Fibroblast of pulmonary artery (primary cell): ENCODE measurements at places on chromosomes 11 and 22.

DNA sequence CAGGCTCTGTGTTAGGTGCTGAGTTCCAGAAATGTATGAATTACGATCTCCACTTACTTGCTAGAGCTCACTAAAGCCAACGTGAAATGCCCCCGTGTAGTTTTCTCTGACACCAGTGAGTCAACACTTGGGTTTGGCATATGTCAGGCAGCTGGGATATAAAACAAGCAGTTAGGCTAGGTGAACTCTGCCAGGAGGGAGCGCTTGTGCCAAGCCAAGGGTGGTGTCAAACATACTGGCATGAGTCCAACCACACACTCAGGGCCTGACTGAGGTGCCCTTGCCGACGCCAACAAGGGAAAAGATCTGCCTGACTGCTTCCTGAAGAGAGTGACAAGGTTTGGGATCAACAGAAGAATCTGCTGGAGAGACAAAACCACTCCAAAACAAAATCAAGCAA is 167.8 kb upstream of the NARS2 start:
- DNase-seq, result no peak

DNA sequence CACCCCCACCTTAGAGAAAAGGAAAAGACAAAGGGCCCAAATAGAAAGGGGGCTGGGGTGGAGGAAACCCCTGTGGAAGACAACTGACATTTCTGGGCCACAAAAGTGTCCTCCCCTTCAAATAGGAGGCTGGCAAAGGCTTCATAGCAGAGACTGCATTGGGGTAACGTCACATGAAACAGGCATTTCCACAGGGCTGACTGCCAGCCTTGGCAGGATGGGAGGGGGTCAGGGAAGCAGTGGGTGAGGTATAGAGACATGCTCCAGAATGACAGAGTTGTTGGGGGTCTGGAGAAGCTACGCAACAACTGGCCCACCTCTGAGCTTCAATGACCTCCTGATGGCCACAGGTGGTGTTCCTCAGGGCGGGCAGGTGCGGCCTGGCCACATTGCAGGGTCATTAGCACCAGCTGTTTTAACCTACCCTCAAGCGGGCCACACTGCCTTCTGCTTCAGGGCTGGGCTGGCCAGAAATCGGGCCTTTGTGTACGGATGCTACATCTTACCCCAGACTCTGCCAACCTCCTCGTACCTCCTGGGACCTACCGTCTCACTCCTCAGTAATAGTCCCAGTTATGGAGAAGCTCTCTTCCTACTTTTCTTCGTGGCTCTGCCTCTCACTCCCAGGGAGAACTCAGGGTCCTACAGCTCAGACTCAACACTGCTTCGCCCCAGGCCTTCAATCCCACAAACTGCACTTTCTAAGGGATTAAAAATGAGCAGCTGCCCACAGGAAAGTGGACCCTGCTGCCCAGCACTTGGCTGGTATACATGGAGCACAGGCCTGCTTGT is 160.0 kb upstream of the NCAM1 start:
- no peak for DNase-seq

DNA sequence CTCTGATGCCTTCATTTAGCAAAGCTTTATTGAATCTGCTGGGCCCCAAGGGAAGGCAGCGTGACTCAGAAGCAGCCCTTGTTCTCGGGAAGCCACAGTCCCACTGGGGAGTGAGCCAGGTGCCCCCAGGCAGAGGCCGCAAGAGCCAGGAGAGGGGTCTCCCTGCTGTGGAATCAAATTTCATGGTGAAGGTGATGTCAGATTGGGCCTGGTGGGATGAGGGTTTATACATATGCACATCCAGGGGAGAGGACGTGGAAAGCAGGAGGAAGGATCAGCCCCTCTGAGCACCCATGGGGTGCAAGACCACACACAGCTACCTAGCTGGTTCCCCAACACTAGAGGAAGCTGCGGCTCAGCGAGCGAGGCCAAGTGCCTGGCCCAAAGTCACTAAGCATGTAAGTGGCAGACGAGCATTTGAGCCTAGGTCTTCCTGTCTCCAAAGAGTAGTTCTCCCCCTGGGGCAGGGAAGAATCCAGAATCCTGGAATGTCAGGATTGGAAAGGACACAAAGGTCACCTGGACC is 2.0 kb downstream of the SYNGR1 start:
- DNase-seq, result no peak

- peak; percentile 75 for DNase-seq
Measured at GRCh38 chr11:108199446-108200321, 22.8 kb downstream of the NPAT start.

GRCh38 chr11:123391646-123392348 is 38.3 kb upstream of the GRAMD1B start:
- DNase-seq, result no peak

- DNase-seq, result peak; percentile 95
Measured at GRCh38 chr11:11978792-11979487, 29.5 kb downstream of the DKK3 start.

GRCh38 chr11:70675697-70676374 is 277.5 kb downstream of the CTTN start:
- DNase-seq, result no peak

GRCh38 chr11:7439746-7440320 is 45.5 kb upstream of the OLFML1 start:
- no peak for DNase-seq

DNA sequence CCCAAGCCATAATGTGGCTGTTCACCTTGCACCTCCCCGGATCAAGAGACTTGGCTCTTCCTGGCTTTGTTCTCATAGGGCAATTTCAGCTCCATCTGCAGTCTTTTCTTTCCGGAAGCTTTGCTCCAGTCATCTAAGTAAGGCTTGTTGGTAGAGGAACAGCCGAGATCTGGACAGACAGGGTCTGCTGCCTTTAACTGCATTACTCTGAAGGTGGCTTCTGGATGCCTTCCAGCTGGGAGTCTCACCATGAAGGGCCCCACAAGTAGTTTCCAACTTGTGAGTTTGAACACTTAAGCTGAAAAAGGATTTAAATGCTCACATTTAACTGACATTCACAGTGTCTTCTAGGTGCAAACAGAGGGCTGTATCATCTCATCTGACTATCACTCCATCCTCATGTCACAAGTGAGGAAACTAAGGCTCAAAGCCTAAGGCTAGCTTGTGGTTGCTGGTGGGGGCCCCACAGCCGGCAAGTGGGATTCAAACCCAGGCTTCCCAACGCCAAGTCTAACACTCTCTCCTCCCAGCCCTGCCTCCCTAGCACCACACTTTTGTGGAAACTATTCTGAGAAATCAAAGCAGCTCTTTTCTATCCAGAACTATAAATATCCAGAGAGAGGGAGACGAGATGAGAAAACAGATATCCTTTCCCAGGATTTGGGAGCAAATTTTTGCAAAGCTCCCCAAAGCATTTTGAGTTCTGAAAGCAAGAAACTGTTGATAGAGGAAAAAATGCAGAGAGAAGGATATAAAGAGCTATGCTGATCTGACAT is 58.4 kb downstream of the GALNT18 start:
- DNase-seq, result no peak

DNA sequence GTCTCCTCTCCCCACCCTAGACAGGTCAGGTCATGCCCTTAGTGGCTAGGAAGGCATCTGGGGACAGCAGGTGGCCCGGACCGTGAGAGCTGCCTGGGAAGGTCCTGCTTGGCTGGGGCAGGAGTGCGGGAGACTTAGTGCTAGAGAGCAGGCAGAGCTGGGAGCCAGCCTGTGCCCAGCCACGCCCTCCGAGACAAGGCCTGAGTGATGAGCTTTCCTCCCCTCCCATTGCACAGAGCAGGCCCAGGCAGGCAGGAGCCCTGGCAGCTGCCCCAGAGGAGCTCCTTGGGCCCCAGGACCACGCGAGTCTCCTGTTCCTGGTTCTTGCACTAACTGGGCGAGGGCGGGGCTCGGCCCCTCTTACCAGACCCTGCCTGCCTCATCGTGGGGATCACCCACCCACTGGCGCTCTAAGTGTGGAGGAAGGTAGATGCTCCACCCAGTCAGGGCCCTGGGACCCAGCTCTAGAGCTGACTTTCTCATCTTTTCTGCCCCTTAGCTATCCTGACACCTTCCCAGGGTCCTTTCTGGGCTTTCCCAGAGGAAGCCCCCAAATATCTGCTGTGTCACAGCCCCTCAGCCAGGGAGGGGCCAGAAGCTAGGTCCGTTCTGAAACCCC is 44.9 kb downstream of the MACROD1 start:
- no peak for DNase-seq

DNA sequence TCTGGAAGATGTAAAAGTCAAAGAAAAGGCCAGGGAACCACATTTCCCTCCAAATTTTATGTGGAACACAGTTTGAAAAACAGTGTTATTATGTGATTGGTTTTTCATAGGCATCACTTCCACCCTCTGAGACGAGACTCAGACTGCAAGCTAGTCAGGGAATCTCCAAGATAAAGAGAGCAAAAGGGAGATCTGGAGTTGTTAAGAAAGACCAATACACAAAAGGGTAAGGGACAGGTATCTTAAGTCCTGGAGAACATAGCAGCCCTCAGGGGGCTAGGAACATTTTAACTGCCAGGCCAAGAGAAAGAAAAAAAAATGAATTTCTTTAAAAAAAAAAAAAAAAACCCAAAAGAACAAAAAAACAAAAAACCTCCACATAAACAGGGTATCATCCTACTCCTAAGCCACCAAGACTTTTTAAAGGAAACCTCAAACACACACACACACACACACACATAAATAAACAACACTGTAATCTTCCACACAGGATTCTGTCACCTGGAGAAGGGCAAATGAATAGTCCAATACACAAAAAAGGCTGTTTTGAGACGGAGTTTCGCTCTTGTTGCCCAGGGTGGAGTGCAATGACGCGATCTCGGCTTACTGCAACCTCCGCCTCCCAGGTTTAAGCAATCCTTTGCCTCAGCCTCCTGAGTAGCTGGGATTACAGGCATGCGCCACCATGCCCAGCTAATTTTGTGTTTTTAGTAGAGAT is 44.5 kb downstream of the CELF1 start:
- DNase-seq, result no peak
